Activated T-helper 1 cell treated with anti-CD3 and anti-CD28 coated beads, Interleukin-12 subunit alpha, Interleukin-12 subunit beta, Interleukin-2, Interleukin-4 antibody, amounts not matched to agents 30 ng/mL and 10 ng/mL and 1 ng/mL, durations not matched to agents 14 hours and 24 hours and 36 hours (primary cell): ENCODE measurements at places on chromosomes 16 and 17.

GRCh38 chr16:25005445-25006306, 9.5 kb downstream of the ARHGAP17 start:
- no peak for DNase-seq

DNA sequence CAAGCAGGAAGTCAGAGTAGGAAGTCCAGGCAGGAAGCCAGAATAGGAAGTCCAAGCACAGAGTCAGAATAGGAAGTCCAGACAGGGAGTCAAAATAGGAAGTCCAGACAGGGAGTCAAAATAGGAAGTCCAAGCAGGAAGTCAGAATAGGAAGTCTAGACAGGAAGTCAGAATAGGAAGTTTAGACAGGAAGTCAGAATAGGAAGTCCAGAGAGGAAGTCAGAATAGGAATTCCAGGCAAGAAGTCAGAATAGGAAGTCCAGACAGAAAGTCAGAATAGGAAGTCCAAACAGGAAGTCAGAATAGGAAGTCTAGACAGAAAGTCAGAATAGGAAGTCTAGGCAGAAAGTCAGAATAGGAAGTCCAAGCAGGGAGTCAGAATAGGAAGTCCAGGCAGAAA, 105.3 kb upstream of the C16orf82 start:
- DNase-seq = no peak

DNA sequence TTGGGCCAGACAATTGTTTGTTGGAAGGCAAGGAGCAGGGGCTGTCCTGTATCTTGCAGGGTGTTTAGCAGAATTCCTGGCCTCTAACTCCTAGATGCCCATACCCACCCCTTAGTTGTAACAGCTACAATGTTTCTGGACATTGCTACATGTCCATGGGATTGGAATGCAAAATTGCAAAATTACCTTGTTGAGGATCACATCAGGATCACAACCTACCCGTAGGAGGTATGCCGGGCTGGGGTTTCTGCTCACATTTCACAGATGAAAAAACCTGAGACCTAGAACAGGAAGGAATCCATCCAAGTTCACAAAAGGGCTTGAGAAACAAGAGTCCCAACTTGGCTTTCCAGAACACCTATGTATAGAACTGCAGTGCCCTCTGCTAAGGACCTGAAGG, 22.7 kb downstream of the NOG start:
- DNase-seq = no peak

- DNase-seq = no peak
These were observed 610 bp upstream of the PEX12 start for GRCh38 chr17:35578929-35579432.

GRCh38 chr17:7903154-7904103, 12.7 kb downstream of the RNF227 start:
- DNase-seq = no peak
